ENCODE measurements at places on chromosomes 6 and 20. TPM values are rescaled to one million over a fixed set of nuclear protein-coding genes. Genes with fewer than 3 reads are reported as not detected.

Gene PRL
- total RNA-seq = not detected

DNA sequence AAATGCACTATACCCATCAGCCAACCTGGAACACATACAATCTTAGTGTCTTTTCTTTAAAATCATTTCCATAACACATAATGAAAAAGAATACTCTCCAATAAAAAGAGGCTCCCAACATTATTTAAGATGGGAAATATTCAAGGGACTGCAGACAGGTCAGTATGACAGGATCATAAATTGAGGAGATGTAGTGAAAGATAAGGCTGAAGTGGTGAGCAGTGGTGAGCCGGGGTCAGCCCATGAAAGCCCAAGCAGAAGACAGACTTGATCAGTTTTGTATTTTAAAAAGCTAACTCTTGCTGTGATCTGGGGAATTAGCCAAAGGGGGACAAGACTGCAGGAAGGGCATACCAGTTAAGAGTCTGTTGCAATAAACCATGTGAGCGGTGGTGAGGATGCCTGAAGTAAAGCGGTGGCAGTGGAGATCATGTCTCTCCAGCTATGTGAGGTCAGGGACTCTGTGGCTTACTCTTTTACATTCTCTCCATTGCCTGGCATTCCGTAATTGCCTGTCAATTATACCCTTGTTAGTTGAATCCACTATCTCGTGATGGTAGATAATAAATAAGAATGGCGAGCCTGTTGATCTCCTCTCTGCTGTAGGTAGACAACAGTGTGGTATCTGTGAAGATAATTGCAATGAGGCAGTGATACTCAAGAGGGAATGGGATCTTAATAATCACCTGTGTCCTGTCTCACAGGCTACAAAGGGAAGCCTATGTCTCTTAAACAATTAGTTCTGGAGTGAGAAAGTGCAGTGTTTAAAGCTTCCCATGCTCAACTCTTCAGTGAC, 97.4 kb downstream of the FILIP1 start:
- DNase-seq = no peak

DNA sequence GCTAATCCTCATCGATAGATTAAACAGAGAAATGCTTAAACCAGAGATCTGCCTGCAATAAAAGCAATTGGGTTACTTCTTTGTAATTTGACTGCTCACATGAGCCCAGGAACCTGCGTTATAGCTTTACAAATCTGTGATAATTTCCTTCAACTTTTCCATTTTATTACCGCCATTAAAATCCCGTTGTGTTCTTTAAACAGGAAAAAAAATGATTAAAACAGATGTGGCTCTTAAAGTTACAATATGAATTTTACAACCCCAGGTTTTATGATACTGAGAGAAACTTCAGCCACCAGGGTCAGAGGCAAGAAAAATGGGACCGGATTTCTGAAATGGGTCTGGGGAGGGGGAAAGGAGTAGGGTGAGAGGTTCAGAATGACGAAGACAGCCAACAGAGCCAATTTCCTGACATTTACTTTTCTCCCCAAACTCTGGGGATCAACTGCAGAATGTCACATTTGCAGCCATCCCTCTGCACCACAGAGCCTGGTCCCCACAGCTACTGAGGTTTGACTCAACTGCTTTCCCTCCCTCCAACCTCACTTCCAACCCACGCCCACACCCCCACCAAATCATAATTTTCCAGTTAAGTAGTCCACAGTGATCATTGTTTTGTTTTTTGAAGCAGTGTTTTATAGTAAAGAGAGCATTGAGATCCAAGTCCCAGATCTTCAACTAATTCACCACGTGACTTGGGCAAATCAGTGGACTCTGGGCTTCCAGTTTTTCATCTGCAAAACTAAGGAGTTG, 77.6 kb upstream of the EYA2 start:
- DNase-seq = no peak

Gene CAGE1
- total RNA-seq = not detected

DNA sequence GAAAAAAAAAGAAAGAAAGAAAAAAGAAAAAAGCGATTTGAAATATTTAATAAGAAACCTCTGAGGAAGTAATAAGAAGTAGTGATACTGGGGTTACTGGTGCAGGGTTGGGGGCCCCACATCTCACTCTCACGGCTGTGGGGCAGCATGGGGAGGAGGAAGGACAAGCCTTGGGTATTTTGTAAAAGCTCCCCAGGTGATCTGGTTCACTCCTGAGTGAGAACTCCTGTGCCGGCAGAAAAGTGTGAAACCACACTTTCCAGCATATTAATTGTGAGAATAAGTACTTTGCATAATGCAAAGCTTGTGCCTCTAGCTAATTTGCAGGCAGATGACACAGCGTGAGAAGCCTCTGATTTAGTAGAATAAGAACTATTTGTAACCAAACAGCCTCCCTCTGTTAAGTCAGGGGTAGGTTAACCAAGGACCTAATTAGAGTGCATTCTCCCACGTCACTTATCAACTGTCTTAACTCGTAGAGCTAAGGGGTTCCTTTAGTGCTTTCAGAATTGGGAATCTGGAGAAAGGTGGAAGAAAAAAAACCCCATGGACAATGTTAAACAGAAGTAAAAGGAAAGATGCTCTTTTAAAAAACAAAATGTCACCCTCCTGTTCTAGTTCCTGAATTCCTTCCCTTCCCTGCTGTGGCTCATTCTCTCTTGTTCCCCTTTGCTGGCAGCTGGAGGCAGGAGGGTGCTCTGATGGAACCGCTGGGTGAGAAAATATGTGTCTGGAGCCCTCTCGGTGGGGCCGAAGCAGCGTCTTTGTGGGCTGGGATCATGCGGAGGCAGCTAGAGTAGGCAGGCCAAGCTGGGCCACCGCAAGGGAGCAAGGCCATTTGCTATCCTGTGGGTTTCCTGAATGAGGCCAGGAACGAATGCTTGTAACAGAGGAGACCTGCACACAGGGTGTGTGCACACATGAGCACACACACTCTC, 108.7 kb downstream of the FYN start:
- no peak for DNase-seq

Gene FAM83B
- 1.6 TPM for total RNA-seq

- DNase-seq = no peak
These were observed 129.0 kb downstream of the SULF2 start for GRCh38 chr20:47656318-47656717.

DNA sequence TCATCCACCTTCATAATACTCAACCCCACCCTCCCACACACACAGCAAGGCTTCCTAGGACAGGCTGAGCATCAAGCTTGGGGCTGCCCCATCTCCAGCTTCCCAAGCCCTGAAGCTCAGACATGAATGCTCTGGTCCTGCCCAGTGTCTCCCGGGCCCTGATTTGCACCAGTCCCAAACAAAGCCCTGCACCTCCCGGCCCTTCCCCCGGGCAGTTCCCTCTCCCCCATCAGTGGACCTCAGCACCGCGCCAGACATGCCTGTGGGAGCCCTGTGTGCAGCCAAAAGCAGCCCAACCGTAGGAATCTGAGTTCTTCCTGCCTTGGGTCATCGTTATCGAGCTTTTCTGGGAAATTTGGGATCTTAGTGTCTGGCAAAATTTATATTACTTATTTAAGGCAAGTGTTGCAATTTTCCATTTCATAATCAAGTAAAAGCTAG, 63.5 kb downstream of the THBS2 start:
- DNase-seq = peak; percentile 87

DNA sequence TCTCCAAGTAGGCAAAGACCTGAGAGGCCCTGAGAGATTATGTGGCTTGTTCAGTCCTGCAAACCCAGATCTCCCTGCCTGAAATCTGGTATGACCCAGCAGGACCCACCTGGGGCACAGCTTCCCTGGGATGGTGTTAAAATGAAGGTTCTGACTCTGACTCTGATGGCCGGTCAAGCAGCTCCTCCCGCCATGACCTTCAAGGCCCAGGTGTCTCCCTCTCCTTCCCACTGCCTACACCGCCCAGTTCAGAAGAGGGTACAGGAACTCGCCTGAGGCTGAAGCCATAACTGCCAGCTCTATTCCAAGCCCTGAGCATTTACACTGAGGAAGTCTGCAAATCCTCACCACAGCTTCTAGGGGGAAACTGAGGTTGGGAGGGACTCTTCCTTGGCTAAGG, 5.9 kb upstream of the CST7 start:
- DNase-seq = no peak

DNA sequence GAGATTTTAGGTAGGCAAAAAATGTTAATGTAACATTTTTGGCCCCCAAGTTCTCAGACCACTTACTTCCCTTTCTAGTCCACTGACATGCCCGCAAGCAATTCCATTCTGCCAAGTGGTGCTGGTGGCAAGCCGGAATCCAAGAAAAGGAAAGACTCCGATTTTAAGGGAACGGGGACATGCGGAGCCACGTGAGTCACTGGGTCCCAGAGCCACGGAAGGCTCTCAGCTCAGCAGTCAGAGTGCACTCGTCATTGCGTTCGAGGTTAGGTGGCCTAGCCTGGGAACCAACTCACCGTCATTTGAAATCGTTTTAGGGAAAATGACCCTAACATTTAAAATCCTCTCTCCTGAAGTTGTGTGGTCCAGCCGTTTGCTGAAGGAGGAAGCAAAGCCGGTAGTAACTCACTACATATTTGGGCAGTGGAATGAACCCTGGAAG, 711 bp upstream of the SIRT5 start:
- DNase-seq = peak; percentile 53

Gene VWA7
- 9.5 TPM for total RNA-seq

Gene ANKEF1
- total RNA-seq = 0.73 TPM

Gene PRKN
- total RNA-seq = 20.6 TPM

GRCh38 chr20:46342451-46343347, 34.4 kb upstream of the CDH22 start:
- DNase-seq = no peak

GRCh38 chr6:167934426-167934864, 63.0 kb upstream of the KIF25 start:
- no peak for DNase-seq

Gene SLC23A2
- total RNA-seq = 5.5 TPM

- no peak for DNase-seq
These were observed 15.5 kb upstream of the CLDN20 start for GRCh38 chr6:155248008-155249001.

DNA sequence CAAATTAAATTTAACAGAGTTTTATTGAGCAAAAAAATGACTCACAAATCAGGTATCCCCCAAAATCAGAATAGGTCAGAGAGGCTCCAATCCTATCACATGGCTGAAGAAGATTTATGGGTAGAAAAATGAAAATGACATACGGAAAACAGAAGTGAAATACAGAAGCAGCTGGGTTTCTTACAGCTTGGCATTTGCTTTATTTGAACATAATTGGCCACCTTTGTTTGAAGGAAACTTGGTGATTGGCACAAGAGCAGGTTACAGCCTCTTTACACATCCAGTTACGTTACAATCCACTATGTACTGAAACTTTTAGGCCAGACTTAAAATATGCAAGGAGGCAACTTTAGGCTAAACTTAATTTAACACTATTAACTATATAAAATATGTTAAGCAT, 11.7 kb upstream of the TREM2 start:
- DNase-seq = no peak

GRCh38 chr20:61115364-61116065, 136.5 kb upstream of the CDH4 start:
- DNase-seq = peak; percentile 58

- DNase-seq = no peak
These were observed 3.1 kb downstream of the STXBP5 start for GRCh38 chr6:147207351-147207750.

Gene RAD21L1
- total RNA-seq = not detected
